ENCODE measurements at places on chromosomes 5 and 9.

DNA sequence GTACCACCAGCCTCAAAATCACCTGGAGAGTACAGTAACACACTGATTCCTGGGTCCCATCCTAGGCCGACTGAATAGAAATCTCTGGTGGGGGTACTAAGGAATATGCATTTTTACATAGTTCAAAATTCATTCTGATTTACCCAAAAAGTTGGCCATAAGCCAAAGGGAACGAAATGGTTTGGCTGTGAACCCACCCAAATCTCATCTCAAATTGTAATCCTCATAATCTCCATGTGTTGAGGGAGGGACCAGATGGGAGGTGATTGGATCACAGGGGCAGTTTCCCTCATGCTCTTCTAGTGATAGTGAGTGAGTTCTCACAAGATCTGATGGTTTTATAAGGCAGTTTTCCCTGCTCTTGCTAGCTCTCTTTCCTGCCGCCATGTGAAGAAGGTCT lies 31.1 kb downstream of the MEGF9 start:
- no peak for DNase-seq

- DNase-seq = no peak
These were observed 46.1 kb upstream of the SPATA31E1 start for GRCh38 chr9:87836536-87836935.

GRCh38 chr5:180717989-180718388 lies 21.9 kb downstream of the OR2Y1 start:
- DNase-seq = no peak

- no peak for DNase-seq
These were observed 262.9 kb upstream of the TRPM3 start for GRCh38 chr9:71384343-71384742.

DNA sequence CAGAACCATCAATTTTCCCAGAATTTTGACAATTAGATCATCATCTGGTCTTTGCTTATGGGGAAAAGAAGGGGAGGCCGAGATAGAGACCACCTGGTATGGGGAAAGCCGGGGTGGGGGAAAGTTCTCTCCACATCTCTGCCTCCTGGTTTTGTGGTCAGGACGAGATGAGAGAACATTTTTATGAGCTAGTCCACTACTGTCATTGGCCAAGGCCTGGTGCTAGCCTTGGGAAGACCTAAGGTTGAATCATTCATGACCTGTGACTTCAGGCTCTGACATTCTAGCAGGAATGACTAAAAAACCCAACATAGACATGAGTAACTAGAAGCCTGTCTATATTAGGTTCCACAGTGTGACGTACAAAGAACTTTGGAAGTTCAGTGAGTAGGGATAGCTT lies 135.2 kb downstream of the PTTG1 start:
- no peak for DNase-seq

DNA sequence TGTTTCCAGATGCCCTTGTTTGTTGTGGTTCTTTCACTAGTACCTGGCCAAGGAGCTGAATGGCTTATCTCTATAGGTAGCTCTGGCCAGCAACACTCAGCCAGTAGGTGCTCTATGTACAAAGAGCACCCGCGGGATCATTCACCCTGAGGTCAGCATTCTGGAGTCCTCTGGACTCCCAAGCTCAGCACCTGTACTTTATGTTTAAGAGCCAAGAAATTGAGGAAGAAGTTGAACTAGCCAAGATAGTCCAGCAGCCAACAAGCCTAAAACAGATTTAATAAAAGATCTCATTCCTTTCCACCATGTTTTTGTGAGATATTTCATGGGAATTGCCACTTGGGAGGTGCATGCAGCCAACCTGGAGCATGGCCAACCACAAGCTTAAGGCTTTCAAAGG lies 242.6 kb upstream of the PAPPA start:
- no peak for DNase-seq

- no peak for DNase-seq
These were observed 8.4 kb upstream of the MXD3 start for GRCh38 chr5:177319913-177320588.

DNA sequence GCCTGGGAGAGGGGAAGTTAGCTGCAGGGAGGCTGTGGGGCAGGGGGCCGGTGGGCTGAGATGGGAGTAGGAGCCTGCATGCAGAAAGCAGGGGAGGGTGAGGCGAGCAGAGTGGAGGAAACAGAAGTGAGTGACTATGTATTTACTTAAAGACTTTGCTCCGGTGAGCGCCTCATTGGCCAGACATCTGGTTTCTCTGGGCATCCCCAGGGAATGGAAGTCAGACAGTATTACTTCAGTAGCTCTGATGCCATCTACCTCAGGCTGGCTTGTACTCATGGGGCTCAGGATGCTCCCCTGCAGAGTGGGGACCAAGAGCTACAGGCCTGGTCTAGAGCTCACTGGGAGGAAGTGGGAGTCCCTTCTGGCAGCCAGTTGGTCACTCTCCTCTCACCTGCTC lies 78.2 kb upstream of the ARAP3 start:
- no peak for DNase-seq

DNA sequence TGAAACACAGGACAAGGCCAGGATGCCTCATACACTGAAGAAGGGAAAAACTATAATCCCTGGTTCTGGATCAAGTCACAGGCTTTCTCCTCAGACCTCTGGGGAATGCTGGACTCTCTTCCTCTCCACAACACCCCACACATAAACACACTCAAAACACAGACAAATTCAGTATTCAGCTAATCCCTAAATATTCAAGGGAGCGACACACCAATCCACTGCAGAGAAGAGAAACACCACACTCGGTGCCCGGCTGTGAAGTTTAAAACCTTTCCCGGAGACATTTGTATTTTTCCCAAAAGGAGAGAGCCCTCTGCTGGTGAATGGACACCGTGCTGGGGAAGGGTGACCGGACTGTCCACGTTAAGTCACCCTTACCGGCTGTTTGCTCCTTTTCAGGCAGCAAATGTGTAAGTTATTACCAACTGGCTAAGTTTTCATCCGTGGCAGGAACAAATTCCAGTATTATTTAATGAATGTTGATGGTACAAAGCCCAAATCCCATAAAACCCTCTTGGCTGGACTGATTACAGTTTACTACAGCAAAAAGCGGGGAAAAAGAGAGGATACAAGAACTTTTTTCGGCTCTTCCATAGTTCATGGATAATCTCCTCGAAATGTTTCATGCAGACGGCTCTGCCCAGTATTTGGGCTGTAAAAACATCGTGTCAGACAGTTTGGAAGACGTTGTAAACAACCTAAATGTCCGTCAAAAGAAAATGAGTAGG lies 130.9 kb upstream of the SLC30A5 start:
- peak; percentile 44 for DNase-seq
